CD4-positive, alpha-beta T cell treated with Interleukin-4 for 1 hour (primary cell): ENCODE measurements at places on chromosomes 6 and 20.

DNA sequence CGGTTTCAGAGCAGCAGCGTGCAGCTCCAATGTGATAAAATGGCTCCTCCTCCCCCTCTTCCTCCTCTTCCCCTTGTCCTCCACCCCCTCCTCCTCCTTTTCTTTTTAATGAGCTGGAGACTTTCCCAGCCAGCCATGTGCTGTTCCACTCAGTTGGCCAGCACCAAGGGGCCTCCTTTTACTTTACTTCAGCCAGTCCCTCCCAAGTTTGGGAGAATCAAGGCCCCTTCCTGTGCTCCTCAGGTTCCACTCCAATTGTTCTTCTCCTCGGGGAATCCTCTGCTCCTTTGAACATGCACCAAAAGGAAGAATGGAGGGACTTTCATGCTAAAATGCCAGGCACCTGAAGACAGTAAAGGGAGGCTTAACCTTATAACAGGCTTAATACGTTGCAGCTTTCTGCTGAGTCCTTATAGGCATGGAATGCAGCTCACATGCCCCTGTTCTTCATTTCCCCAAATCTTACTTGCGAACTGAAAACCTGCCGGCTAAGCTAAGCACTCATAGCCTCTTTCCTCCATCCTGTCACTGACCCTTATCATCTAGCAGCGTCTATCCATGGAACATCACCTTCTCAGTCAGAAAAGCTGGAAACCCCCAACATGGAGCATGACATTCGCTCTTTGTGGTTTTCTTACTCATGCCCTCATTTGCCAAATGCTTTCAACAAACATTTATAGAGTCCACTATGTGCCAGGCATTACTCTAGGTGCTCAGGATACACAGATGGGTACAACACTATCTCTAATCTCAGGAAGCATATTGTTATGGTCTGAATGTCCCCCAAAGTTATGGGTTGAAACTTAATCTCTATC is 170.6 kb downstream of the PHACTR1 start:
- DNase-seq: no peak

GRCh38 chr6:110307368-110307767 is 50.8 kb downstream of the METTL24 start:
- no peak for DNase-seq

DNA sequence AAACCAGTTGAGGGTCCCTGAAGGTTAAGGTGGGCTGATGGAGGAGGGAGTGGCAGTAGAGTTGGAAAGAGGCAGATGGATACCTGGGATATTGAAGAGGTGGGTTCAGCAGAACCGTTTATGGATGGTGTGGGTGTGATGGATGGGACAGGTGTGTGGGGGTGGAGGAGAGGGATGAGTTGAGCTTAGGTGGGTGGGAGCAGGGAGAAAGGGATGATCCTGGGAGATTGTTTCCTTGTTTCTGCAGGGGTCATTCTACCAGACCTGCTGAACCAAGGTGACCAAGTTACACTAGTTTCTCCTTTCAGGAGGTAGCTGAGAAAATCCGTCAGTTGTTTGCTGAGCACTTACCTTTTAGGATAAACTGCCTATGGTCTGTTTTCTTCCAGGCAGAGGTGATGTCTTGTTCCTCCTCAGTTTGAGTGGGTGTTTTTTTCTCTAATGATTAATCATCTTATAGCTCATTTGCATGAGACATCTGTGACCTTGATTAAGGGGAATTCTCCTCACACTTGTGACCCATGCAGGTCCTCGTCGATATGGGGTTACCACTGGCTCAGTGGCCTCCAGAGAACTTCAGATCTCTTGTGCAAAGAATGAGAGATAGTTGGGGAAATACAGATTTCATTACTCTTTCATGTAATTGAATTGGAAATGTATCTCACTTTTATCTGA is 53.0 kb downstream of the FARS2 start:
- no peak for DNase-seq

GRCh38 chr20:6120491-6120988 is 2.3 kb downstream of the FERMT1 start:
- no peak for DNase-seq

GRCh38 chr6:6826095-6826901 is 237.8 kb downstream of the LY86 start:
- DNase-seq: no peak

- DNase-seq: no peak
These were observed 232.8 kb downstream of the UBE3D start for GRCh38 chr6:82832811-82833210.

DNA sequence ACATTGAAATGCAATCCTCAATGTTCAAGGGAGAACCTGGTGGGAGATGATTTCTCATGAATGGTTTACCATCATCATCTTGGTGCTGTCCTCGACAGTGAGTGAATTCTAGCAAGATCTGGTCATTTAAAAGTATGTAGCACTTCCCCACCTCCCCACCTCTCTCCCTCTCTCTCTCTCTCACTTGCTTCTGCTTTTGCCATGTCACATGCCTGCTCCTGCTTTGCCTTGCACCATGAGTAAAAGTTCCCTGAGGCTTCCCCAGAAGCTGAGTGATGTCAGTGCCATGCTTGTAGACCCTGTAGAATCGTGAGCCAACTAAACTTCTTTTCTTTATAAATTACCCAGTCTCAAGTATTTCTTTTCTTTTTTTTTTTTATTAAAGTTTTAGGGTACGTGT is 60.5 kb downstream of the DST start:
- DNase-seq: no peak

GRCh38 chr6:127959869-127960268 is 59.0 kb upstream of the THEMIS start:
- no peak for DNase-seq

DNA sequence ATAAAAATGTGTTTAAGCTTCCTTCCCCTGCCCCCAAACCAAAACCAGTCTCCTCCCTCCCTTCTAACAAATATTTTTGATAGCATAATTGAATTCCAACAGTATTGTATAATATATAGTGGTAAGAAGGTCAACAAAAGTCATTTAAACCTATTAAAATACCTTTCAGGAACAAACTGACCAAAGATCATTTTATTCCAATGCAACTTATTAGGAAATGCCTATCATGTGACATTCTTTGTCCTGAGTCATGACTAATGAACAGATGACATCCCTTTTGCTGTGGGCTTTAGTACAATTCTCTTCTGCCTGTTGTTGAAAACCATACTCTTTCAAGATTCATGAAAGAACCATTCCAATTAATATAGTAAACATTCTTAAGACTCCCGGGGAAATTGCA is 51.5 kb upstream of the TRAF3IP2 start:
- no peak for DNase-seq

DNA sequence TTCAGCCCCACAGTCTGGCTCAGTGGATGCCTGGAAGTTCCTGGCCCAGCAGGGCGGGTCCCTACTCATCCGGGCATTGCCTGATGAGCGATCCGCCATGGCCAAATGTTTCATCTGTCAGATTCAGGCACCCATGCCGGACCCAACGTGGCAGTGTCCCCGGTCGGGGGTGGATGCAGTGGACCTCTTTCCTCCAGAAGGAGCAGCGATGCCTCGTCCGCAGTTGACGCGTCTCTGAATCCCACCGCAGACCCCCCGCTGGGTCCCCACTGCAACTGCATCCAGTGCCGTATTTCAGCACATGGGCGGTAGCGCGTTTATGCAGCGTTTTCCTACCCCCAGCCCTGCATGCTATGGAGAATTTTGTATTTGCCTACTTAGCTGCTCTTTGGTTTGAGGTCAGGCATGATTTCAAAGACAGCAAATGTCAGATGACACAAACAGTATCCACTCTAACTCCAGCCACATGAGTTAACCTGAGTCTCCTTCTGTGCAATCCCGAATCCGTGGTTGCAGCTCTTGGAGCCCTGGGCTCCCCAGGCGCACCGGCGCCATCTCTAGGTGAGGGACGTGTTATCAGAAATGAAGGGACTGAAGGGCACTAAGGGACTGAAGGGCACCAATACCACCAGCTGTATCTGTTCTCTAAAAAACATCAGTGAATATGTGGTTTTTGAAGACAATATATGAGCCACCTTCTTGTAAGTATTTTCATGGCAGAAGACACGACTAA is 72.6 kb upstream of the THBS2 start:
- no peak for DNase-seq

- DNase-seq: no peak
These were observed 26.3 kb downstream of the MAPK14 start for GRCh38 chr6:36053878-36054277.

DNA sequence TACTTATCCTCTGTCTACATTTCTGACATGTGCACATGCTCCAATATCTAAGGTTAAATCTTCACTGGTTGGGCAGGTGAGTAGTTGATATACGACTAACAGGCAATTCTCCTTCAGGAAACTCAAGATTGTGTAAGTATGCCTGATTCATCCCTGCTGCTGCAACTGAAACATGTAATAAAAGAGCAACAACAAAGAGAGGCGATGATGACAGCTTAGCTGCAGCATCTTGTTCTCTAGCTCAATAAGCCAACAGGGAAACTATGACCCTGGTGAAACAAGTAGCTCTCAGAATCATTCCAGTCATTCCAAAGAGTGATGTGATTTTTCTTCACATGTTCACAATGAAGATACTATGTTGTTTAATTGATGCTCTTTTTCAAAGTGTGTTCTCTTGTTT is 74.4 kb downstream of the ELOVL4 start:
- no peak for DNase-seq

- DNase-seq: no peak
These were observed 4.1 kb upstream of the SLC2A10 start for GRCh38 chr20:46705378-46705729.

DNA sequence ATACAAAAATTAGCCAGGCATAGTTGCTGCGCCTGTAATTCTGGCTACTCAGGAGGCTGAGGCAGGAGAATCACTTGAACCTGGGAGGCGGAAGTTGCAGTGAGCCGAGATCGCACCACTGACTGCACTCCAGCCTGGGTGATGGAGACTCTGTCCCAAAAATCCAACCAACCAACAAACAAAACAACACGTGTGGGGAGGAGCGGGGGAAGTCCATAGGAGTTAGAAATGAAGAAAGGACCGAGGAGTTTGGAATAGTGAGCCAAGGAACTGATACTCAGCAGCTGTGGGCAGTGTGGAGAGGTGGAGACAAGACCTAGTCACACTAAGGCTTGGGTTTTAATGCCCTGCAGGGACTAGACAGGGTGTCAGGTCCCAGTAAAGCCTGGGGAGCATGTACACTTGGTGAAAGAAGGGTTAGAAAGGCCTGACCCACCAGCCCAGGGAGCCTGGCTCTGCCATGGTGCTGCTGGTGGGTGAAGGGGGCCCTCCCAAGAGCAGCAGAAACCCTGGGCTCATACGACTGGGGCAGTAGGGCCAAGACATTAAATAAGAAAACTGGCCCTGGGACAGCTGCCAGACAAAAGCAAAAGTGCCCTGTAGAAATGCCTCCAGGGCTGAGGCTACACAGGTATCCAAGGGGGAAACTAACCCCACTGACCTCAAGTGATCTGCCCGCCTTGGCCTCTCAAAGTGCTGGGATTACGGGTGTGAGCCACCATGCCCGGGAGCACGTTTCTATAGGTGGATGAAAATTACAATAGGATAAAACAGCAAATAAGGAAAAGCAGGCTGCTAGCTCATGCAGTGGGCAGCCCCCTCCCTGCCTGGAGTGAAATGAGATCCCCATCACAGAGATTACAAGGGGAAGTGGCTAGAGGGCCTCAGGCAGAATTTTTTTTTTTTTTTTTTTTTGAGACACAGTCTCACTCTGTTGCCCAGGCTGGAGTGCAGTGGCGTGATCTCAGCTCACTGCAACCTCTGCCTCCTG is 58.0 kb downstream of the MYH7B start:
- DNase-seq: no peak

DNA sequence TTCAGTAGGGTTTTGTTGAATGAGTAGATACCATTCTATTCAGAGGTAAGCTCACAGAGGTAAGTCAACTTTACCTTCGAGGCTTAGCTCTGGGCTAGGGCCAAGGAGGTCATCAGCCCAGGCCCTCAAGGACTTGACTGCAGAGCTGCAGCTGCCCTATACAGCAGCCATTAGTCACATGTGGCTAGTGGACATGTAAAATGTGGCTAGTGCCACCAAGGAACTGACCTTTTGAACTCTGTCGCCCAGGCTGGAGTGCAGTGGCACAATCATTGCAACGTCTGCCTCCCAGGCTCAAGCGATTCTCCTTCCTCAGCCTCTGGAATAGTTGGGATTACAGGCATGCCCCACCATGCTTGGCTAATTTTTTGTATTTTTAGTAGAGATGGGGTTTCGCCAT is 47.9 kb upstream of the EPB41L1 start:
- DNase-seq: no peak

GRCh38 chr20:23164176-23164601 is 78.1 kb upstream of the CD93 start:
- DNase-seq: no peak

- no peak for DNase-seq
These were observed 115.7 kb downstream of the UNC5CL start for GRCh38 chr6:40923326-40923725.

DNA sequence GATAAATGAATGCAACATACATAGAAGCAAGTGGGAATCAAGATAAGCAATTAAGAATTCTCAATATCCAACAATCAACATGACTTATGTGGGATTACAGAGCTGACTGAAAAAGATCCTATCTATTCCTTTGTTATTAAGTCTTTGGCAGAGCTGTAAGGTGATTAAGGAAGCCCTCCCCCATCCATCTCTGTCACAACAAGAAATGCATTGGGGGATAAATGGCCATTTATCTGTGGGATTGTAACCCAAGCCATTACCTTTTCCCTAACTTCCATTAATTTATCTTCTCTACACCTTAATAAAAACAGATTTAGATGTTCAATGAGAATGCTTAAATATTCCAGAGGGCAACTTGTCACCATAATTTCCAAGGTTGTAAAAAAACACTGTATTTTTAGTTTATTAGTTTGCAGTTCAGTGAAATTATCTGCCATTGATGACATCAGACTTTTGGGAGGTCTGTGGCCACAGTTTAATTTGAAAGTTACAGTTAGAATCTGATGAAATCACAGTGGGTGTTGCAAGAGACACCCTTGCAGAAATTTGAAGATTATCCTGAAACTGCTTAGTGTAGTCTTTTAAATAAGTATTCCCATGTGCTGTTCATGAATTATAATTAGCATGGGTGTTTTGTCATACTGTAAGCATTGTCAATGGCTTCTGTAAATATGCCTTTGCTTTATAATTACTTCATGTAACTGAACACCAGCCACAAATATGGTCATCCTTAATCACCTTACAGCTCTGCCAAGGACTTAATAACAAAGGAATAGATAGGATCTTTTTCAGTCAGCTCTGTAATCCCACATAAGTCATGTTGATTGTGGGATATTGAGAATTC is 49.4 kb upstream of the FYN start:
- DNase-seq: no peak

DNA sequence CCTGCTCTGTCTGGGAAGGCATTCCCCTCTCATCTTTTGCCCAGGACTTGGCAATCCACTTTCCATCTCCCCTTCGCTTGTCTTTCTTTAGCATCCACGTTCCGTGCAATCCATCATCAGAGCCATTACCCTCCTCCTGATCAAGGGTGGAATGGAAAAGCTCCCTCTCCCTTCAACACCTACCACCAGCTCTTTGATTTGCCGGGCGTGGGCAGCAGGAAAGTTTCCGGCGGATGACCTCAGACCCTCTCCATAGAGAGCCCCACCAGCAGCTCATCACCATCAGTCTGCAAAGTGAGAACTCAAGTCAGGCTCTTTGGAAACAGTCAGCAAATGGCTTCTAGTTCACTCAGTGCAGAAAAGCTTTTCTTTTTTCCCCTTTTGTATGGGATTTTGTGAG is 76.2 kb downstream of the TSHZ2 start:
- no peak for DNase-seq

GRCh38 chr6:158081657-158081935 is 86.5 kb downstream of the SERAC1 start:
- peak; percentile 74 for DNase-seq

- peak; percentile 48 for DNase-seq
These were observed 87.5 kb downstream of the CRYBG1 start for GRCh38 chr6:106448000-106448426.

- no peak for DNase-seq
These were observed 112.2 kb downstream of the SYNDIG1 start for GRCh38 chr20:24581443-24582170.

- DNase-seq: no peak
These were observed 264.5 kb downstream of the CDH4 start for GRCh38 chr20:61516346-61517208.
